ENCODE measurements at places on chromosomes 5 and 9.

DNA sequence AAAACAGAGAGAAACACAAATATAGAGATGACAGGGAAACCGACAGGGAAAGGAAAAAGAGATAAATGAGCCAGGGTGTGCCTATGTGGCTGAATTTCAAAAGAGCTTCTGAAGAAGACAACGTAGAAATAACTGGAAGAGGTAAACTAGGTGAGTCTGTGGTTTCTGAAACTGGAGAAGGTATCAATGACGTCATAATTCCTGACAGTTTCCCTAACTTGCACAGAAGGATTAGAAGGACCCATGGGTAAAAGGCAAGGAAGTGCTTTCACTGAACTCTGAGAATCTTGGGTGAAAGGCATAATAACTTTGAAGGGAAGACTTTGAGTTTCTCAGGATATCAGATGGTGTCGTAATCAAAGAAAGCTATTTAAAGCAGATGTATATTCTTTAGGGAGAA is 790.8 kb upstream of the NUDT12 start:
- no peak for DNase-seq

GRCh38 chr5:52173133-52173532 is 614.6 kb upstream of the ITGA1 start:
- no peak for DNase-seq

- no peak for DNase-seq
Measured at GRCh38 chr9:93316726-93317494, 133.0 kb downstream of the WNK2 start.

DNA sequence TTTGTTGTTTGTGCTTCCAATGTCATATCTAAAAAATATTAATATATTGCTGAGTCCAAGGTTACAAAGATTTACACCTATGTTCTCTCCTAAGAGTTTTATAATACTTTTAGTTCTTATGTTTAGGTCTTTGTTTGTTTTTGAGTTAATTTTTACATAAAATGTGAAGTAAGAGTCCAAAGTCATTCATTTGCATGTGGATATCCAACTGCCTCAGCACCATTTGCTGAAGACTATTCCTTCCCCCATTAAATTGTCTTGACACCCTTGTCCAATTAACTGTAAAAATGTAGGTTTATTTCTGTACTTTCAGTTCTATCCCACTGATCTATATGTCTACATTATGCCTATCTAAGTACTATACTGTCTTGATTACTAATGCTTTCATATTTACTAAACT is 35.7 kb downstream of the TTC33 start:
- no peak for DNase-seq

- DNase-seq = no peak
Measured at GRCh38 chr5:35698047-35698808, 80.6 kb downstream of the SPEF2 start.
